NCI-H69 (cell line): ENCODE measurements at places on chromosomes 11 and 22.

GRCh38 chr11:30423886-30424285 lies 101.0 kb downstream of the ARL14EP start:
- DNase-seq = peak; percentile 20

DNA sequence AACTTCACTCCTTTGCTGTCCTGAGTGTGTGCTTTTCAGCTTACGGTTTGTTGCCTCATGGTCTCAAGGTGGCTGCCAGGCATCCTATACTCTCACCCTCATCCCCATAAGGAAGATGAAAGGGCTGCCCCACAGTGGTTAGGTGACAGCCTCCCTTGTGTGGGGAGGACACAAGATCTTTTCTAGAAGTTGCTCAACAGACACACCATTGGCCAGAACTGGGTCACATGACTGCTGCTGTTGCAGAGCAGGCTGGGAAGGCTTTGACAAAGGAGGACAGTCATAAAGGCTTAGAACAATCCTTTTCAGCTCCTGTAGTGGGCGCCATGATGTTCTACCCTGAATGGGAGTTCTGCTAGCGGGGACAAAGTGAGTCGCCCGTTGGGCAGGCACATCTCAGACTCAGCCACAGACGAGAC lies 69.7 kb upstream of the RASD2 start:
- DNase-seq = no peak

GRCh38 chr11:107999759-108000455 lies 8.8 kb upstream of the CUL5 start:
- DNase-seq = peak; percentile 77

GRCh38 chr11:1750840-1751530 lies 590 bp upstream of the IFITM10 start:
- DNase-seq = no peak

- DNase-seq = no peak
Observed at GRCh38 chr11:131756479-131757110, 386.2 kb downstream of the NTM start.

- DNase-seq = no peak
Observed at GRCh38 chr11:117961896-117962295, 24.3 kb upstream of the IL10RA start.

DNA sequence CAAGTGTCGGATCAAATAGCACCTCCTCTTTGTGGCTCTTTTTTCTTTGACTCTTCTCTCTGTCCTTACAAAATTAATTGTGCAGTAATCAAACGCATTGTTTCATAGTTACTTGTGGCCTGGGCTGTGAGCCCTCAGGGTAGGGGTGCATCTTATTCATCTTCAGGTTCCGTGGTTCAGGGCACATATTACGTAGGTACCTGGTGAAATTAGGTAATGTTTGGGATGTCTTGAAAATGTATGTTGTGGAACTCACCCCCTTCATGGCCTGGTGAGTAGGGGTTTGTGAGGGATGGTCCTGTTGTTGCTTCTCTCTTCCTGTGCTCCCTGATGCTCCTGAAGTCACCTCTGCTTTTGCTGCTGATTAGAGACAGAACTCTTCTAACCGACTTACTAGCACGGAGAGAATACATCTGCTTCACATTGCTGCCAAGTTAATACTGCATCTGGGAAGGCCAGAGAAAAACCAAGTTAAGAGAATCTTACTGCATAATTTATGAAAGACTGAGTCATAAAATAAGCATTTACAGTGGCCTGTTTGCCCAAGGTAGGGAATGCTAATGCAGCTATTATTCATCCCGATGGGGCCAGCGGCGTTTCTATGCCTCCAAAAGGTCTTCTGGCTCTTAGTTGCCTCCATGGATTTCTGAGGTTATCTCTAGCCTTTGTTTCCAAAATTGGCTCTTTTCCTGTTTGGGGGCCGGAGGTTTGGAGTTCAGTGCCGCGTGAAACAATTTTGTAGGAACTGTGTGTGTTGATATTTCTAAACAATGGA lies 66.9 kb downstream of the TBC1D22A start:
- DNase-seq = no peak

- peak; percentile 77 for DNase-seq
Observed at GRCh38 chr11:61505640-61506155, 2.9 kb upstream of the LRRC10B start.

DNA sequence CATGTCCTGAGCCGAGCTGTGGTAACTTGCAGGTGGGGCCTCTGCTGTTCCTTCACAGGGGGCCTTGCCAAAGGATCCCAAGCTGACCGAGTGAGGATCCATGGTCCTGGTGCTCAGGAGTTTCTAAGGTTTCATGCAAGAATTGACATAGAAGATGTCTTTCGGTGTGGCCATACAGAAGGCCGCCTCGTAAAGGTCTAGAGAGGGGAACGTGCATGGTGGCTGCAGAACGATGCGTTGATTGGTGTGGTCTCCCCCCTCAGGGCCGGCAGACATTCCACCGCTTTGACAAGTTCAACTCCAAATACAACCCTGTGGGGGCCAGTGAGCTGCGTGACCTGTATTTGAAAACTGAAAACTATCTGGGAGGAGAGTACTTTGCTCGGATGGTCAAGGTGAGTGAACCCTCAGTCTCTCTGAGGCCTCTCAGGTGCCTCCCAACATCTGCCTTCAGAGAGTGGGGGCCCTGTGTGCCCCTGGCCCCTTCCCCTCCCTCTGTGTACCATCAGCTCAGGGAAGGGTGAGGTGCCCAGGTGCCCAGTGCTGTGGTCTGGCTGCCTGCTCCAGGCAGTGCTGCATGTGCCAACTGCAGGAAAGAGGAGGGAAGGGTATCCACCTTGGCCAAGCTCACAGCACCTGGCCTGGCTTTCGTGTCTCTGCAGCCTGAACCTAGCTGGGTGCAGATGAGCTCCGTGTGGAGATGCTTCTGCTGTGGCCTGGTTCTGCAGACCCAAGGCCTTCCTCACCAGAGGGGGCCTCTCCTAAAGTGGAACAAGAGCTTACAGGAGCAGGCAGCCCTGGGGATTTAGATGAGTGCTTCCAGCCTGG lies 39.8 kb downstream of the AMPD3 start:
- DNase-seq = no peak

DNA sequence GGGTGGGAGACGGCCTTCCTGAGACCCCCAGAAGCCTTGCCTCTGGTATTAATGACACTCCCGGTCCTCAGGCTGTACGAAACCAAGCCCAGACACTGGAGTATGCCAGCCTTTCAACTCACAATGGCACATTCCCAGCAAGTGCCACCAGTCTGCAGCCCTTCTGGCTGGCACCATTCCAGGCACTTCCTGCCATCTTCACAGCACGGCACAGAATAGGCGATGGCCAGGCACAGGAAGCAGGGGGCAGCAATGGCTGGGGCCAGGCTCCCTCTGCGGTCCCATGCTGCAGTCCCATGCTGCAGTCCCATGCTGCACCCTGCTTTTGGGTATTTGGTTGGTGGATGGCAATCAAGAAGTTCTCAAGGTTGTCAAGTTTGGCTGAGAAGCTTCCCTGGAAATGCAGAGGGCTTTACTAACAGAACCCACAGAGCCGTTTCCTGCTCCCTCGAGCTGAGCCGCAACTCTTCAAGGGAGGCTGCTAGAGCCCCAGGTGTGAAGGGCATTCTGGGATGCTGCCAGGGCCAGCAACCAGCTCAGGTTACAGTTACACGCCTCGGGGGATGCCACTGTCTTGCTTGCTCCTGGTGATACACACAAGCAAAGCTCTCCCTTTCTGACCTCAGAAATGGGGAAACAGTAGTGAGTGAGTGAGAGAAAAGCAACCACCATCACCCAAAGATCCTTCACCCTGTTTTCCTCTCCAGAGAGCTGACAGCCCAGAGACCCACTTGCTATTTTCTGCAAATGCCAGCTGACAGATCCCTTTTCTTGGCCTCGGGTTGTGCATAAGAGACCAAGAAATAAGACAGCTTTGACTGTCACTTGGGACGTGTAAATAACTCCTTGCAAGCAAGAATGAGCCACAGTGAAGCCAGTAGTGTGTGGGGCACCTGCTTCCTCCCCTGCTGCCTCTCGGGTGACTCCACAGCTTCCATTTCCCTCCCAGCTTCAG lies 23.9 kb downstream of the LRFN4 start:
- DNase-seq = peak; percentile 97
